DMS 273 treated with DMSO at 0.1 percent for 48 hours (cell line): ENCODE measurements at places on chromosomes 1 and 21.

GRCh38 chr21:38350684-38351083, 93.9 kb downstream of the KCNJ15 start:
- no peak for DNase-seq

DNA sequence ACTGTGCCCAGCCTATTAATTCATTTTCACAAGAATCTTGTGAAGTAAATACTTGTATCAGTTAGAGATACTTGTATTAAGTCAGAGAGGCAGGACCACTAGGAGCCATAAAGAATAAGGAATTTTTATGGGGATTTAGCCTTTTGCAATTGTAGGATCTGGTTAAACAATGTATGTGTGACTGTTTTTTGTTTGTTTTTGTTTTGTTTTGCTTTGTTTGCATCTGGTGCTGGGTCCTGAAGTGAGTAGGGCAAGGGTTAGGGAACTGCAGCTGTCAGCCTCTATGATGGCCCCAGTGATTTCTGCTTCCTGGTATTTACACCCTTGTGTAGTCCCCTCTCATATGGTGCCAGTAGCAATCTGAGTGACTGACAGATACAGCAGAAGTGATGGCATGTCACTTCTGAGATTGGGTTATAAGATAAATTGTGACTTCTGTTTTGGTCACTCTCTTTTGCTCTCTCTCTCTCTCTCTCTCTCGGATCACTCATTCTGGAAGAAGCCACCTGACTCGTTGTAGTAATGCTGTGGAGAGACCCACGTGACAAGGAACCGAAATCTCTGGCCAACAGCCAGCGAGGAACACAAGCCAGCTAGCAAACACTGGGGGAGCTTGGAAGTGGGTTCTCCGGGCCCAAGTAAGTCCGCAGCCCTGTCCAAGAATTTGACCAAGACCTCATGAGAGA, 96.2 kb upstream of the MARK1 start:
- no peak for DNase-seq

GRCh38 chr1:12851779-12852178, 3.3 kb upstream of the HNRNPCL1 start:
- DNase-seq = no peak

DNA sequence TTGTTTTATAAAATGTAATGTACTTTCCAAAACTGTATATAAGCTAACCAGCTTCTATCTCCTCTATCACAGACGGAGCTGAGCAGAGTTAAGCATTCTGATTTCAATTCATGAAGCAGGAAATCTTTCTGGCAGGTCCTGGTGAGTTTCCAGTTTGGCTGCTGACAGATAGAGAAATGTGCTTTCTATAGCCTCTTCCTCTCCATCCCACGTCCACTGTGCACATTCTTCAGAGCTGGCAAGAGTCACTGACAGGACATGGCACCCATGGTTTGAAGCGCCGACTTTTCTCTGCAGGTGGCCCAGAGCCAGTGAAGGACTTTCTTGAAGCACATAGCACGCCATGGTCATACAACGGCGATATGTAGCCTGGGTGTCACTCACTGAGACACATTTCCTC, 52.3 kb upstream of the POU2F1 start:
- DNase-seq = no peak

DNA sequence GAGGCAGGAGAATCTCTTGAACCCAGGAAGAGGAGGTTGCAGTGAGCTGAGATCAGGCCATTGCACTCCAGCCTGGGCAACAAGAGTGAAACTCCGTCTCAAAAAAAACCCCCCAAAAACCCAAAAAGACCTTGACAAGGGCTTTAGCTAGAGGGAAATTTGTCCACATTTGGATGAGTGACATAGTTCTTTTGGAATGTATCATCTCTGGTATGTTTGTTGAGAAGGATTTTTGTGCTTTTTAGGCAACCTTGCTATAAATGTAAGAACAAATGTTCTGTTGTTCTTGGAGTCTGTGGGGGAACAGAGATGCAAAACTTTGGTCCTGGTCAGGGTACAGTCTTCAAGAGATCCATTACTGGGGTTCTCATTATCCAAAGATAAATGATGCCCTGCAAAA, 28.9 kb downstream of the INAVA start:
- no peak for DNase-seq

GRCh38 chr1:234837713-234838112, 227.7 kb upstream of the IRF2BP2 start:
- no peak for DNase-seq

DNA sequence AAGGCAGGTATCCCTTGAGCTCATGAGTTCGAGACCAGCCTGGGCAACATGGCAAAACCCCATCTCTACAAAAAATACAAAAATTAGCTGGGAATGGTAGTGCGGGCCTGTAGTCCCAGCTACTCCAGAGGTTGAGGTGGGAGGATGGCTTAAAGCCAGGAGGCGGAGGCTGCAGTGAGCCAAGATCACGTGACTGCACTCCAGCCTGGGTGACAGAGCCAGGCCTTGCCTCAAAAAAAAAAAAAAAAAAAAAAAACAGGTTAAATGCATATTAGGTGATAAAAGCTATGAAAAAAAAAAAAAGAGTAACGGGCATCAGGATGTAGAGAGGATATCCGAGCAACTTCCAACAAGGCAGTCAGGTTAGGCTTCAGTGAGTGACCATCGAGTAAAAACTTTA, 2.8 kb upstream of the SRRM1 start:
- DNase-seq = no peak

- no peak for DNase-seq
These were observed 1.2 kb upstream of the SLC25A33 start for GRCh38 chr1:9537863-9538668.

GRCh38 chr1:205922806-205923205, 20.4 kb downstream of the SLC26A9 start:
- DNase-seq = no peak

DNA sequence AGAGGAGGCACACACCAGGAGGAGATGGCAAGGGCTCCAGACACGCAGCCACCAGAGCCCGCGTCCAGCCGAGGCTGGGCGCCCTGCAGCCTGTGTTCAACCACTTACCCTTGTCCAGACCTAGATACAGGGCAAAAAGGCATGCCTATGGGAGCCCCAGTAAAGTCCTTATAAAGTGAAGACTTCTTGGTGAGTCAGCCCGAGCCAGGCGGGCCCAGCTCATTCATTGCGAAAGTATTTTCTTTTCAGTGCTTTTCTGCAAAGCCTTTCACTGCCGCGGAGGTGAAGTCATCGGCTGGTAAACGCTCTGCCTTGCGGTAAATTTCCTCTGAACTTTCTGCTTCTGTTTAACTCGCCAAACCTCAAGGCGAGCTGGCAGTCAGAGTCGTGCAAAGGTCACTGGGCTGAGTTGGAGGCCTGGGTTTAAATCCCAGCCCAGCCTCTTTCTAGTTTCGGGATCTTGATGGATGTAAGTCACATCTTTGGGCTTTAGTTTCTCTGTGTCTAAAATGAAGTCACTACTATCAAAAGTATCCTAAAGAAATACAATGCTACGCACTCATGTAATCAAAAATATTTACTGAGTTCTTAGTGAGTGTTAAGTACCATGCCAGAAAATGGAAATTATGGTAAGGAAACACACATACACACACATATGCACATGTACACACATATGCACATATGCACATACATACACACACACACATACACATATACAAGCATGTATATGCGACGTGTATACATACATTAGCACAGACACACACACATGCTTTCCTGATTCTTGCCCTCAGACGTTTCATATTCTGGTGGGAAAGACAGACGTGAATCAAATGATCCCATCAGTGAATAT, 54.7 kb upstream of the IFFO2 start:
- no peak for DNase-seq

- peak; percentile 32 for DNase-seq
These were observed at the start of gene UBE2G2 for GRCh38 chr21:44801468-44802395. TSS of gene UBE2G2 (minus strand) at chr21:44801820. CDS start at chr21:44801748, 72 bp downstream.

DNA sequence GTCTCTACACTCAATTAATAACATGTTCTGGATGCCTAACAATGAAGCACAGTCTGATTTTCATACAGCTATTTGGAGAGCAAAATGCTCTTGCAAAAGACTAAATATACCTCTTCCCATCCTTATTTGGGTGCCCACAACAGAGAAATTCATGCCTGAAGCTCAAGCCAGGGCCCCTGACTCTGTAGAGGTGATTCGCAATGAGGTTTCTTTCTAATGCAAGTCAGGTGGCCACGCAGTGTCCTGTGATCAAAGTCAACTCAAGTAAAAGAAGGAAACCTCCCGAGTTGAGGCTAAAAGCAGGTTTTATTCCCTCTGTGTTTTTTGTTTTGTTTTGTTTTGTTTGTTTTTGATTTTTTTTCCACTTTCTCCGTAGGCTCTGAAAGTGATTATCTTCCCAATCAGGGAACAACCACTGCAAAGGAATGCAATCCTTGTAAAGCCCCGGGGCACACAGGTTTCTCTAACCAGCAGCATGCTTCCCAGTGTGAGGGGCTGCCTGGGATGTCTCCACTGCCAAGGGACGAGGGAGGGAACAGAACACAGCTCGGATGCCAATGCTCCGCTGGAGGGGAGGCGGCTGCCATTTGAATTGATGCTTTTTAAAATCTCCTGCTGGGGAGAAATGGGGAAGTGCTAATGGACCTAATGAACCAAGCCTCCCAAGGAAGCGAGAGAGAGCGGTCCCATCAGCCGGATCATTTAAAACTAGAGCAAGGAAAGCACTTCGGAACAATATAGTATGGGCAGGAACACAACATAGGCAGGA, 73.8 kb upstream of the SSX2IP start:
- no peak for DNase-seq

GRCh38 chr1:1281533-1282321, 1.5 kb downstream of the SCNN1D start:
- no peak for DNase-seq

- DNase-seq = no peak
These were observed 142.4 kb downstream of the ADGRL4 start for GRCh38 chr1:78864175-78864574.

DNA sequence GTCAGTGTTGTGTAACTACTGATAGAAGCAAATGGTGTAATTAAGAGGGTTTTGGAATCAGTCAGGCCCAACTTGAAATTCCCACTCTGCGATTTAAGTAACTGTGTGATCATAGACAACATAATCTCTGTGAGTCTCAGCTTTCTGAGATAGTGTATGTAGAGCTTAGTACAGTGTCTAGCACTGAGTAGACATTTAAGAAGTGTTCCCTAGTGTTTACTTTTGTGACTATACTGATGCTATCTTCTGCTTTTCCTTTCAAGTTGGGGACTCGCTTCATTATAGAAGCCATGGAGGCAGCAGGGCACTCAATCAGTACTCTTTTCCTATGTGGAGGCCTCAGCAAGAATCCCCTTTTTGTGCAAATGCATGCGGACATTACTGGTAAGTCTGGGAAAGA, 147.7 kb upstream of the HOOK1 start:
- DNase-seq = no peak
